ENCODE measurements at places on chromosomes 7 and 10. TPM values are rescaled to one million over a fixed set of nuclear protein-coding genes. Genes with fewer than 3 reads are reported as not detected.

- no peak for DNase-seq
Measured at GRCh38 chr10:11305825-11306593, 288.3 kb downstream of the CELF2 start.

DNA sequence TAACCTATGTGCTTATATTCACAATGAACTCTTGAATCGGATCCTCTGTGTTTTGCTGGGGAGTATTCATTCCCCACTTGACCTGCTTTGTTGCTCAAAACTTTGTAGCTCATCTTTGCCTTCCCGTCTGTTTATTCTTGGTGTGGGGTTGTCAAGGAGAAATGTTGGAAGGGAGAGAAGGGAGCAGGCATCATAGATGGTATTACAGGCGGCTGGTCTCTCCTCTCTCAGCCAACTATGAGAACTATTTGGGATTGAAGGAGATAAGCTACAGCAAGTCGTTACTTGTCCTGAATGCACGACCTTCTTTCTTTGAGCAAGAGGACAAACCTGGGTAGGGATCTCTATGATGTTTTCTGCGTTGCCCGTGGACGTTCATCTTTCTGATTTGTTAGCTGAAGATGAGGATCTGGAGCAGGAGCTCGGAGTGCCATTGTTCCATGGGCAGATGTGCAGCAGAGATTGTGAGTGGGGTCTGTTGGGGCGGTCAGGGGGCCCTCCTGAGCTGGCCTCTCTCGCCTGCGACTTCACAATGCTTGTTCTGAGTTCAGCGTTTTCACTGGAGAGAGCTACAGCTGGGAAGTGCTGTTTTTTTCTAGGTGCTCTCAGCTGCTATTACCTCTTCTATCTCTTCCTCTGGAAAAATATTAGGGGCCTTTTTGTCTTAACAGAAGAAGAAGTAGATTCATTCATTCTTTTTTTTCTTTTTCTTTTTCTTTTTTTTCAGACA lies 126.9 kb upstream of the KLF6 start:
- no peak for DNase-seq

POT1 gene
- 35.1 TPM for total RNA-seq

GRCh38 chr7:64654796-64655548 lies 11.0 kb upstream of the ZNF107 start:
- DNase-seq, result no peak

DNA sequence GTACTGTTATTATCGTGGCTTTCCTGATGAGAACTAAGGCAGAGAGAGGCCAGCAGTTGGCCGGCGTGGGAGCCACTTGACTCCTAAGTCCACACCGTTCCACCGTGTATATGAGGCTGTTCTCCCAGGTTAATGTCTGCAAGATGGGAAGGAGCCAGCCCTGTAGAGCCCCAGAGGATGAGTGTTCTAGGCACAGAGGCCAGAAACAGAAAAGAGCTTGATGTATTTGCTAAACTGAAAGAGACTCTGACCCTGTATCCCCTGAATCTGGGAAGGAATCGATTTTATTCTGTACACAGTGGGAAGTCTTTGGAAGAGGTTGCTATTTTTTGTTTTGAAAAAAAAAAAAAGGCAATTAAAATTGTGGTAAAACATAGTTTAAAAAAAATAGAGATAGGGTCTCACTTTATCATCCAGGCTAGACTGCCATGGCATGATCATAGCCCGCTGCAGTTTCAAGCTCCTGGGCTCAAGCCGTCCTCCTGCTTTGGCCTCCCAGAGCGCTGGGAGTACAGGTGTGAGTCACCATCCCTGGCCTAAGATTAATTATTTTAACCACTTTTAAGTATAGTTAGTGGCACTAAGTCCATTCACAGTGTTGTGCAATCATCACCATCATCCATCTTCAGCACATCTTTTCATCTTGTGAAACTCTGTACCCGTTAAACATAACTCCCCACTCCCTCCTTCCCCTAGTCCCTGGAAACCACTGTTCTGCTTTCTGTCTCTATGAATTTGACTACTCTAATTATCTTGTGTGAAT lies 348.8 kb downstream of the SDK1 start:
- DNase-seq, result no peak

DNA sequence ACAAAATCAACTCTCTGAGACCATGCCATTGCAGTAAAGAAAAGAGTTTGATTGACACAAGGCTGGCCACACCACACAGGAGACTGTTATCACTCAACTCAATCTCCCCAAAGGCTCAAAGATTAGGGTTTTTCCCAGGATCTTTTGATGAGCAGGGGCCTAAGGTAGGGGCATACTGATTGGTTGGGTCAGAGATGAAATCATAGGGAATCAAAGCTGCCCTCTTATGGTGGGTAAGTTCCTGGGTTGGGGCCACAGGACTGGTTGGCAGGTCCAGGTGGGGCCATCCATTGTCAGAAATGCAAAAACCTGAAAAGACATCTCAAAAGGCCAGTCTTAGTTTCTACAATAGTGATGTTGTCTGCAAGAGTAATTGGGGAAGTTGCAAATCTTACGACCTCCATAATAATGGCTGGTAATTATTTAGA lies 91.6 kb downstream of the AKR1D1 start:
- DNase-seq, result no peak

- no peak for DNase-seq
Measured at GRCh38 chr7:47721670-47722069, 139.8 kb upstream of the TNS3 start.

- no peak for DNase-seq
Measured at GRCh38 chr7:154840086-154840485, 162.8 kb downstream of the PAXIP1 start.

GRCh38 chr7:130896898-130897514 lies 163.0 kb upstream of the KLF14 start:
- peak; percentile 66 for DNase-seq

STEAP2 gene
- total RNA-seq, result 22.1 TPM

DNA sequence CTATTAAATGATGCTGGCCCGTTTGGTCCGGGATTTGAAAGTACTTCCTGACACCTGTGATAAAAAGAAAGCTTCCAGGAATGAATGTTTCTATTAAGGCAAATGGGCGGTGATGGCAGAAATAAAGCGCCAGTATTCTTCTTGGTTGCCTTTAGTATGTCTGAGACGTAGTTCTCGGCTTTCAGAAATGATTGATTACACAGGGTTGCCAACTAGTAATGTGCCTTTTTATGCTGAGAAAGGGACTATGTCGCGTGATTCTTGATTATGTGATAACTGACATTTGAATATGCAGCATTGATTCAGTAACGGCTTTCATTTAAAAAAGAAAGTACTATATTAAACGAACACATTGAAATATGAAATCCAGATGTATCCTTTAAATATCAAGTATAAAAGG lies 13.9 kb downstream of the ZRANB1 start:
- no peak for DNase-seq

VAX1 gene
- total RNA-seq, result not detected

- DNase-seq, result no peak
Measured at GRCh38 chr10:33416209-33416608, 81.7 kb upstream of the NRP1 start.

- DNase-seq, result no peak
Measured at GRCh38 chr7:74515276-74515675, 61.6 kb downstream of the GTF2IRD1 start.
